NCI-H446 (cell line): ENCODE measurements at places on chromosomes 7 and 10.

GRCh38 chr7:131524115-131524514, 32.3 kb downstream of the PODXL start:
- no peak for DNase-seq

DNA sequence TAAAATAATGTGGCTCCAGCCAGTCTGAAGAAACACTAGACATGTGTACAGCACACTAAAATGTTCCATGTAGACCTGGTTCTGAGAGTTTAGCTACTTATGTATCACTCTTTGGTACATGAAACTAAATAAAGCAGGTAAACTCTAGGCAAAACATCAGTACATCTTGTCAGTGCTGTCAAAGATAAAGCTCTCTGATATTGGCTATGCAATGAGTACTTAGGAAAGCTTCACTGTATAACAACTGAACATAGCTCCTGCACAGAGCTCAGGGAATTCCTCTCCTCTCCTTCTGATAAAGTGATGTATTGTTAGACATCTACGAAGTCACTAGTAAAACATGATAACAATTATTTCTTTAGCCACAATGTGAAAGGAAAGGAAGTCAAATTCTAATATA, 3.5 kb downstream of the LRRN3 start:
- no peak for DNase-seq

DNA sequence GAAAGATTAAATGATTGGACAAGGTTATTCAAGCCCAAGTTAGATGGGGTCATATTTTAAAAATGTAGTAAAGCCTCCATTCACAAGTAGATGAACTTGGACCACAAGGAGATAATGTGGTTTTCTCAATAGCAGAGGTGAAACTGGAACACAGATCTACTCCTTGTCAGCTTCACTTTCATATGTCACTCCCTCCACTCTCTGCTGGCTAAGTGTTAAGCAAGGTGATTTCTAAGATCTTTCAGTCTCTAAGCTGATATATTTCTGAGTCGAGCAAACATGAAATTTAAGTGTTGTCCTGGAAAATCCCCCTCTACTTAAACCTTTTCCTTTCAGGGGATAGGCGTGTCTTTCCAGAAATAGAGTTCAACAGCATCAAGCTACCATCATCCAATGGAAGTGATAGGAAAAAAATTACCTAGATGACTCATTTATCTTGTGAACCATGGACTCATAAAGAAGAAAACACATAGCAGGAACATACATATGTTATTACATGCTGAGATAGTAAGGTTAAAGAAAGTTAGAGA, 275.0 kb downstream of the PTEN start:
- DNase-seq = no peak

DNA sequence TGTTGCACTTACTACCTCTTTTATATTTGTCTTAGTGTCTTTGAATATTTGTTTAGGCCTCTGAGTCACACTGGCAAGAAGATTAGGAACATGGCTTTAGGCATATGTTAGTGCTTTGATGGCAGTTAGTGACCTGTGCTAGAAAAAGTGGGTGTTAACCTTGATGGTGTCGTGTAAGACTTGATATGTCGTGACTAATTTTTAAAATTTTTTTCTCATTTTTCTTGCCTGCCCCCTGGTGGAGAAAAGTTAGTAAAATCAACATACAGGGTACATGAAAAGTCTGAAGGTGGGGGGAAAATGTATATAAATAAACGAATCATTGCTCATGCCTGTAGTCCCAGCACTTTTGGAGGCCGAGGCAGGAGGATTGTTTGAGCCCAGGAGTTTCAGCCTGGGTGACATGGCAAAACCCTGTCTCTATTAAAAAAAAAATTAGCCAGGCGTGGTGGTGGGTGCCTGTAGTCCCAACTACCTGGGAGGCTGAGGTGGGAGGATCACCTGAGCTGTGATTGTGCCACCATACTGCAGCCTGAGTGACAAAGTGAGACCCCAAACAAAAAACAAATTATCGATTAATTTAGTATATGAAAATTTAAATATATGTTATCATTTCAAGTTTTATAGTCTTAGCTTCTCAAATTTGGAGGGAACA, 44.6 kb downstream of the TAX1BP1 start:
- DNase-seq = peak; percentile 23

GRCh38 chr7:139683137-139683921, 94.5 kb downstream of the HIPK2 start:
- no peak for DNase-seq
